ENCODE measurements at places on chromosomes 4 and X.
A peak's percentile ranks its signal among the peaks of the same experiment; 100 is the strongest.

GRCh38 chr4:108849611-108850168 lies 86.8 kb upstream of the ETNPPL start:
- peak; percentile 45 for DNase-seq

GRCh38 chrX:69177511-69178162 lies 12.4 kb upstream of the PJA1 start:
- no peak for DNase-seq

DNA sequence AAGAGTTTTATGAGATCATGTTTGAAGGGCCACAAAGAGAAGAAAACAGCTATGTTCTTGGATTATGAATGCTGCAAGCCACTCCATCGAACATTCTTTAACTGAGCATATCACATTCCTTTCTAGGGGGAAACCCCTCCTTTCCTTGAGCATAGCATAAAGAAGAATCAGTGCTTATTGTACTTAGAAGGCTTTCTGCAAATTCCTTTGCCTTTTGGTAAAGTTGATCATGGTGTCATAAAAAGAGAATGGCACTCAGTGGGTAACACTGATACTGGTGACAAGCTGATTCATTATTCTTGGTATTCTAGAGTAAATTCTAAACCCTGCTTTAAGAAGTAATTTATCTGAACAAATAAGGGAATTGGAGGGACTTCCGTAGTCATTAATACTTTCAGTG lies 88.5 kb upstream of the GPR34 start:
- DNase-seq, result peak; percentile 10

DNA sequence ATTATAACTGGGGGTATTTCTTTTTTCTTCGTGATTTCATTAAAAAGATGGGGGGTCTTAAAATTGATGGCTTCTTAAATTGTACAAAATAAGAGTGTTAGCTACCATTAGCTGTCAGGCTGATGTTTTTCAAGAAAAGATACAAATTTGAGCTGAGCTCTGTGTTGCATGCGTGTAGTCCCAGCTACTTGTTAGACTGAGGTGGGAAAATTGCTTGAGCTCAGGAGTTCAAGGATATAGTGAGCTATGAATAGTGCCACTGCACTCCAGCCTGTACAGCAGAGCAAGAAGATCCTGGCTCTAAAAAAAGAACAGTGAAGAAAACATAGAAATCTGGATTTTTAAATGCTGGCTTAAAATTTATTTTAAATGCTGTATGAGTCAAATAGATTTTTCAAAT lies 13.0 kb downstream of the USO1 start:
- no peak for DNase-seq

DNA sequence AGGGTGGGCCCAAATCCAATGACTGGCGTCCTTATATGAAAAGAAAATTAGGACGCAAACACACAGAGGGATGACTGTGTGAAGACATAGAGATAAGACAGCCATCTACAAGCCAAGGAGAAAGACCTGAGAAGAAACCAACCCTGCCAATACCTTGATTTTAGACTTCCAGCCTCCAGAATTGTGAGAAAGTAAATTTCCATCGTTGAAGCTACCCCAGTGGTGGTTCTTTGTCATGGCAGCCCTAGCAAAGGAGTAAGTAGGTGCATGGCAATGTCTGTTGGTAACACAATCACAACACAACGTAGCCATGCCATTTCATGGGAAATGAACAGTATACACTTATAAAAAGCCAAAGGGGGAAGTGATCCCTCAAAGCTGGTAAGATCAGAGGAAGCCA lies 25.3 kb downstream of the SMIM20 start:
- no peak for DNase-seq

DNA sequence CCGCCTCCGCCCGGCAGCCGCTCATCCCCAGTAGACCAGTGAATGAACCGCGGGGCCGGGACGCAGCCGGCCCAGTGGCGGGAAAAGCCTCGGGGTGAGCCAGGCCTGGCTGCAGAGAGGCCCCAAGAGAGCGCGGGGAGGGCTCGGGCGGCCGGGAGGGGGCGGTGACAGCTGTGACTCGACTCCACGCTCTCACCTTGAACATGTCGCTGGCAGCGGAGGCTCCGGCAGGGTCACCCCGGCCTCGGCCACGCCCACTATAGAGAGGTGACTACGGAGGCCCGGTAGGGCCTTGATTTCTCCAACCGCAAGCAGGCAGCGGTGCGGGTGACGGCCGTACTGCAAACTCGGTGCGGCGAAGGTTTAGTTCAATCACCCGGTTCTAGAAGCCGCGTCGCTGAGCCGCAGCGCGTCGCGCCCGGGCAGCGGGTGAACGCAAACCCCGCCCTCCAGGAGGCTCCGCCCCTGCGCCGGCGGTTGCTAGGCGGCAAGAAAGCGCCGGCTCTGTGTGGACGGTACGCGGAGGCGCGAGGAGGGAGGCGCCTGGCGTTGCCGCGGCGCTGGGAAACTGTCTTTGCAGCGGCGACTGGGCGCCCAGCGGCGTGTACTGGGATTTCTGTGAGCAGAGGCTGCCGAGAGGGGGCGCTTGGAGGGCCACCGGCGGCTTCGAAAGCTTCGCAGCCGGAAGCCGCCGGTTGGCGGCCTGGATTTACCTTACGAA lies at the start of the genes APOO and CXorf58:
Gene APOO, minus strand, starts transcription at position 441 of the 721 bp plus-strand sequence. Its CDS starts 236 bp downstream, at position 205.
Gene CXorf58, plus strand, starts transcription at position 509 of the 721 bp plus-strand sequence. CDS start 2,297 bp downstream, outside the sequence.
- peak; percentile 80 for DNase-seq

DNA sequence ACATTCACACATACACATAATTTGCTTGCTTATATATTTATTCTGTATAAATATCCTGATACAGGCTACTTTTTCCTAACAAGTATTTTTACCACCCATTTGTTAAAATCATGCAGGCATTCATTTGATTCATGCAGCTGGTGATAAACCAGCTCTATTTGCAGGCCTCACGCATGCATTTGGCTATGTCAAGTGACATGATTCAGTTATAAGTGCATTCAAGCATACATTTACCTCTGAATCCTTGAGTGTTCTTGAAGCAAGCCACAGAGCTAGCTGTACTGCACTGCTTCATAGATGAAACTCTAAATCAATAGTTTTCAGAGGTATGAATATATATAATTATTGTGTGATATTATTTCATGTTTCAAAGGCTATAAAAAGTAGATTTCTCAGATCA lies 544.0 kb upstream of the AGA start:
- no peak for DNase-seq

- no peak for DNase-seq
Measured at GRCh38 chr4:1491328-1492141, 85.3 kb upstream of the NKX1-1 start.

DNA sequence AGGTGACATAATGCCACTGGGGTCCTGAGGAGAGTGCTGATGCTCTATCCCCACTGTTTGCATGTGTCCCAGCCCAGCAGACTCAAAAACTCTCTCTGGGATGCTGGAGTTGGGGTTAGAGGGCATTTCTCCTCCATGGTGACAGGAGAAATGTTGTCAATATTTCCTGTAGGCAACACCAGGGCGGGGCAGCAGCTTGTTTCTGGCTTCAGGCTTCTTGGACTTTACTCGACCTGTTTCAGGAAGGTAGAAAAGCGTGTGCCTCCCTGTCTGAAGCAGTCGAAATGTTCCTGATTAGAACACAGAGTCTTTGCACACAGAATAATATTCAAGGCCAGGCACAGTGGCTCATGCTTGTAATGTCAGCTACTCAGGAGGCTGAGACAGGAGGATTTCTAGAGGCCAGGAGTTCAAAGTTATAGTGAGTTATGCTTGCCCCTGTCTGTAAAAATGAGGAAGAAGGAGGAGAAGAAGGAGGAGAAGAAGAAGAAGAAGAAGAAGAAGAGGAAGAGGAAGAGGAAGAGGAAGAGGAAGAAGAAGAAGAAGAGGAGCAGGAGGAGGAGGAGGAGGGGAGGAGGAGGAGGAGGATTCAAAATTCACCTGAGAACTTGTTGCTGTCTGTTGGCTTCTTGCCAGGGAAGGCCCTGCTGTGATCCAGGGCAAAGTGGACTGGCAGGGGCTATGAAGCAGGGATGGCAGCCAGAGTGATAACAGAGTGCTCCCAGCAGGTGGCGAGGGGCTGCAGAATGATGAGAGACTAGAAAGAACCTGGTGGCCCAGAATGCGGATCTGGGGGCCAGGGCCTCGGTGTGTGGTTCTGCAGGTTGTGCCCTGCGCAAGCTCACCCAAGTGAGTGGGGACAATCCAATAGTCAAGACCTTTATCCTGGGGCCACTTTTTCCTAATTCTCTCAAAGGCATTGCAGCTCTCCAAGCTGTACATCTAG lies 82.9 kb downstream of the RTL5 start:
- no peak for DNase-seq

GRCh38 chrX:124346877-124347241 lies 496 bp downstream of the SH2D1A start:
- DNase-seq, result no peak

DNA sequence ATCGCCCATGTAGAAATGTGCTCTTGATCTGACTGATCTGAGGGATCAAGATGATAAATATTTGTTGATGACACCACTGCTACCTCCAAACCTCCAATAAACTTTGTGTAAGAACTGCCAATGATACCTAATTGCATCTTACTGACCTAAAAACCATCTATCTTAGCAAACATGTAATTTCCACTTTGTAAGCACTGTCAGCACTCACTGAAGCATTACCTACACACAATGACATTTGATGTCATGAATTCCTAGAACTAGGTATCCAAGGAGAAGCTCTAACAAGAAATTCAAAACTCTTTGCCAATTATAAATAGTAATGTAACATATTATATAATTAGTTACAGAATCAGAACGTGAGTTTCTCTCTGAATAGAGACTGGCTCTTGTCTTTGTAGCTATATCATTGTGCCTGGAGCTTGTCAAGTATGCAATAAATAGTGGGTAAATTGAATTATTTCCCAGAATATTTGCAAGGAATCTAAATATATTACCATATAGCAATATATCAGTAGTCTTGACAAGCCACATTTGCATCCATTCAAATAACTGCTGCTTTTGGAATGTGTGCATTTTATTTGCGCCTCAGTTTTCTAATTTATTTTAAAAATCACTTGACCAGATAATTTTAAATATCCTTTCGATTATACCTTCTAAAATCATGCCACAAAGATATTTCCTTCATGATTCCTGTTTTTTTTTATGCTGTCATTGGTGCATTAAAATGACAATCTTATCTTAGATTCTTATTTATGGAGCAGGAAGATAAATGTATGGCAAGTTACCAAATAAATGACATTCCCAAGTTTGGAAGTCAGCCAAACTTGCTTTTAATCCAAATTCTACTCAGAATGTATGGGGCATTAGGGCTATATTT lies 232.3 kb upstream of the NEIL3 start:
- no peak for DNase-seq

Data from stromal cell of bone marrow (primary cell).